Heart left ventricle (tissue), 16 donors: ENCODE measurements at places on chromosomes 16 and 17. TPM values are rescaled to one million over a fixed set of nuclear protein-coding genes. Genes with fewer than 3 reads are reported as not detected.

The SCIMP gene
- total RNA-seq = 0.44 TPM

The CCL7 gene
- not detected for total RNA-seq

The CENPV gene
- total RNA-seq = 13.5 TPM

The KRT23 gene
- not detected for total RNA-seq

The CCL8 gene
- 1.00 TPM for total RNA-seq

The KRT34 gene
- not detected for total RNA-seq

- no peak for DNase-seq
Measured at GRCh38 chr17:75514299-75514918, 928 bp downstream of the CASKIN2 start.

DNA sequence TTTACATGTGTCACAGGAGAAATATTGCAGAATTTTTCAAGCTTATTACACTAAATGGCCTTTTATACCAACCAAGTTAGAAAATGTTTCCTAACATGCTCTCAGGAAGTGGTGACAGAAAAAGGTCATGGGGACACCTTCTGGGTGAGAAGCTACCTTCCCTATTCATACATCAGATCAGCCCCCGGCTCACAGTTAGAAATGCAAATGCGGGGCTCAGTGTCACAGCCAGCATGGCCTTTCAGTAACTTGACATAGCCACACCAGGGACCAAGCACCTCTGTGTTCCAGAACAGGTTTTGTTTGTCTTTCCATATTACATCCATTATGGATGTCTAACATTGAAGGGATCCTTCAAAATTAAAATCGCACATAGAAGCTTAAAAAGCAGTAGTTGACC lies 59.5 kb downstream of the CHD9NB start:
- DNase-seq = no peak

GRCh38 chr16:89707695-89708094 lies 6.2 kb upstream of the SPATA2L start:
- DNase-seq = no peak

DNA sequence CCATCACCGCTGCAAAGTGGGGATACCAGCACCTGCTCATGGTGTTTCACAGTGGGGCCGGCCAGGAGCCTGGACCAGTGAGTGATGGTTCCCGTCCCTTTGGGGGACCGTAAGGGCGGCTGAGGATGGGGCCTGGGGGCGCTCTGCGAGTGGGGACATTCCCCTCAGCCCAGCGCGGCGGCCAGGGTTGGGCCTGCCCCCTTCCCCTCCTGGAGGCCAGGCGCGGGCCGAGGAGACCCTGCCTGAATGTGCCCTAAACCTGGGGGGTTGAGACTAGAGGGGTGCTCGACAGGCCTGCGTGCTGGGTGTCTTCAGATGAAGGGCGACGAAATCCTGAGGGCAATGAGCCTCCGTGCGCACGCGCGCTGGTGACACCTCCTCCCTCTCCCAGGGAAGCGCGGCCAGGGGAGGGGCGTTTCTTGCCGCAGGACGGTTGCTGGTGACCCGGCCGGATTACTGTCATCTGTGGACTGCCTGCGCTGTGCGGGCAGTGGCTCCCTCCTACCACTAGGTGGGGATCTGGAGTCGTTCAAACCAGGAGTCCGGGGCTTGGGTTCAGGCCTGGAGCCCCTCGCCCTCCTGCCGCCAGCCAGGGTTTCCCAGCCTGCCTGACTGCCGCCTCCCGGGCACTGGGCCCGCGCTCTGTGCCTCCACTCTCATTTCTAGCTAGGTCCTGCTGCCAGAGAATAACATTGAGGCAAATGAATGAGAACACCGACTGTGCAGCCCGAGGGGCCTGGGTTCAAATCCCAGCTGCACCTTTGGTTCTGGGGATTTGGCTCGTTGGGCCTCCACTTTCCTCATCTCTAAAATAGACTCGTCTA lies 17.1 kb downstream of the TBX2 start:
- peak; percentile 93 for DNase-seq

DNA sequence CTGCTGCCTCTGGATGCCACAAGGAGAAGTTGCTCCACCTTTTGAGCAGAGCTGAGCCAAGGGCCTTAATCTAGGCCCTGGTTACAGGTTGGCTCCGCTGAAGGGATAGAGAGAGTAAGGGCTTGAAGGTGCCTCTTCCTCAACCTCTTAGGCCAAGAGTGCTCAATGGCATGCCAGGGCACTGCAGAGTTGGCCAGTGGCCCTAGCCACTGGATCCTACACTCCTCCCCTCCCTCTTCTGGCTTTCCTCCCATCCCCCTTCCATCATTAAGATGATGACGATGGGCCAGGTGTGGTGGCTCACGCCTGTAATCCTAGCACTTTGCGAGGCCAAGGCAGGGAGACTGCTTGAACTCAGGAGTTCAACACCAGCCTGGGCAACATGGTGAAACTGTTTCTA lies 50.5 kb downstream of the MYO18A start:
- no peak for DNase-seq

DNA sequence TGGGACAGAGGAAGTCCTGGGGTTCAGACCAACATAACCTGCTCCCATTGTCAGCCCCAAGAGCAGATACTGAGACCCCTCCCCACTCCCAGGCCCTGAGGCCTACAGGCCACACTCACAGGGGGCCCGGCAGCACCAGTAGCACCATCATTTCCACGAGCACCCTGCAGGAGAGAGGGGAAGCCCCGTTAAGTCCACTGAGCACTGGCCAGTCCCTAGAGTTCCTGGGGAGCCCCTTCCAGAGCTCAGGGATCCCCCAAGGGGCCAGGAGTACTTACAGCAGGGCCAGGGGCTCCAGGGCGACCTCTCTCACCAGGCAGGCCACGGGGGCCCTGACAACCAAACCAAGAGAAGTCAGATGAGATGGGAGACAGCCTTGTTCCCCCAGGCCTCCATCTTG lies 5.4 kb downstream of the COL1A1 start:
- DNase-seq = no peak

DNA sequence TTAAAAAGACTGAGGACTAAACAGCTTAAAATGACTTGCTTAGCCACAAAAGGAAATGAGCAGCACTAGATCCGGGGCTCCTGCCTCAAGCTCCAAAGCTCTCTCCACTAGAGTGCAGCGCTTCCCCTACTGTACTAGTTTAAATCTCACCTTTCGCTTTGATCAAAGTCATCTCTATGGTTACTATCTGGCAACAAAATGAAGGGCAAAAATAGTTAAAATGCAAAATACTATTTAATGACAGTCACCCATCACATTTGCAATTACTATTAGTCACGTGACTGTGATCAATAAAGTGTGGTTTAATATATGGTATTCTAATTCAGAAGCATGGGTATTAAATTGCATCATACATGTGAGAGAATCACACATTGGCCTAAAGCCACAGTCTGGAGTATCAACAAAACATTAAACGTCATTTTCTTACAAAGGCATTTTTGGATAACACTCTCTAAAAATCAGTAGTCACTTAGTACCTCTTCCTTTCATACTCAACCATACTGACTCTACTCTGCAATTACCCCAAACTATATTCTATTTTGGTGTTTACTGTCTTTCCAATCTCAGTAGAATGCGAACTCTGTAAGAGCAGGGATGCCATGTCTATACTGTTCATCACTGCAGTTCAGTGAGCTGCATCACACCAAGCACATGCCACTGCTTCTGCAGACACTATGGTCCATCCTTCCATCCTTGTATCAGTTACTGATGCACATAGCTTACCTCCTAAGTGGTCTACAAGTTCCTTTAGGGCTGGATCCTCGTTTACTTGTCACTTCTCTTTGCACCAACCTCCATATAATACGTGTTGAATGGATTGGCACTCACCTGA lies 6.2 kb downstream of the PSMD12 start:
- DNase-seq = no peak

DNA sequence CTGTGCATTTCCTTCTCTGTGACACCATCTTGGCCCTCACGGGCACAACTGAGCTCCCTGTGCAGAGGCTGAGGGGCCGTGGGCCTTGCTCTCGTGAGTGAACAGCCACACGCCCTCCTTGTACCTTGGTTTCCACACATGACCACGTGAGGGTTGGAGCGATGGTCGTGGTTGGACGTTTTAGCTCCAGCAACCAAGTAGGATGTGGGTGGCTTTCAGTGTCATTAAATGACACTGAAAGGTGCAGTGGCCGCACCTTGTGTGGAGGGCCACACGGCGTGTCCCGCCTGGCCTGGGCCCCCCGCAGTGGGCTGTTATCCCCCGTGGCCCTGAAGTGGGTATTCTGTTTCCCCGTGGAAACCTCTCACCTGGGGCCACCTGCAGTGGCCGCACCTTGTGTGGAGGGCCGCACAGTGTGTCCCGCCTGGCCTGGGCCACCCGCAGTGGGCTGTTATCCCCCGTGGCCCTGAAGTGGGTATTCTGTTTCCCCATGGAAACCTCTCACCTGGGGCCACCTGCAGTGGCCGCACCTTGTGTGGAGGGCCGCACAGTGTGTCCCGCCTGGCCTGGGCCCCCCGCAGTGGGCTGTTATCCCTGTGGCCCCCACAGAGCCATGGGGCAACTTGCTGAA lies 28.2 kb downstream of the ACSF3 start:
- peak; percentile 18 for DNase-seq

- no peak for DNase-seq
Measured at GRCh38 chr16:89268987-89269735, 51.7 kb downstream of the ZNF778 start.

DNA sequence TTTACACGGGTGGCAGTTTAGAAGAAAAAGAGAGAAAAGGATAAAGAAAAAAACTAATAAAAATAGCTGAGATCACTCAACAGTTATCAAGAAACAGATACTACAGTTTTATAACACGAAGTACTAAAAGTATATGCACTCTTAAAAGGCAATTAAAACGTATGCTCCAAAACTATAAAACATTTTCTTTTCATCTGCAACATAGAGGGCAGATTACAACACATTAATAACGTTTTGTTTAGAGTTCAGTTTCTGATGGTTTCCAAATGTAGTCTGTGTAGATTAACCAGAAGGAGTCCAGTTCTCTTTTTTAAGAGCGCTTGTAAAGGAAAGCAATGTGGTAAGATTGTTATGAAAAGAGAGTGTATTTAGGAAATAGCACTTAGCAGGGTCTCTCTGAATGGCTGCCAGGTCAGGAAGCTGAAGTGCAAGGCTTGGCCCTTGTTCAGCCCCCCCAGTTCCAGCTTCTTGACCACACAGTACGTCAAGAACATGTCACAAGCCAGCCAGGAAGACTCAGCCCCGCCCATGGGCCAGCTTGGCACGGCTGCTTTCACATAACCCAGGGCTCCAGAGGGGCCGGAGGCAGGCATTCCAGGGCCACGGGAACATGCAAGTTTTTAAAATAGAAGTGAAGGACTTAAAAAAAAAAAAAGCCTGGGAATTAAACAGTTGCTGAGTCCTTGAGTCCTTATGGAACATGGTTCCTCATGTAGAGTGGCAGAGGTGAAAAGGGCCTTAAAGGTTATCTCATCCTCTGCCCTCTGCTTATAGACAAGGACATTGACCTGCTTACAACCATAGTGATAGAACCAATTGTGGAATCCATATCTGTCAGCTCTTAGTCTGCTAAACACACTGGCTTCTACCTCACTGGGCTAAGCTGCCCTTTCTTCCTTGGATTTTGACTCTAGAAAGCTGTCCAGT lies 147.4 kb upstream of the TBX2 start:
- peak; percentile 92 for DNase-seq

- no peak for DNase-seq
Measured at GRCh38 chr17:78804777-78805176, 22.7 kb upstream of the CYTH1 start.

- no peak for DNase-seq
Measured at GRCh38 chr17:74545843-74546230, at the start of gene CD300C. TSS of gene CD300C (minus strand) at chr17:74546115. CDS start at chr17:74545782, 333 bp downstream.

GRCh38 chr16:67877064-67877463 lies 4.2 kb downstream of the EDC4 start:
- no peak for DNase-seq

- DNase-seq = no peak
Measured at GRCh38 chr17:63764716-63765115, 8.7 kb downstream of the CCDC47 start.

- no peak for DNase-seq
Measured at GRCh38 chr16:50371936-50372595, 3.3 kb upstream of the BRD7 start.
